ENCODE measurements at places on chromosomes 3 and 15.

DNA sequence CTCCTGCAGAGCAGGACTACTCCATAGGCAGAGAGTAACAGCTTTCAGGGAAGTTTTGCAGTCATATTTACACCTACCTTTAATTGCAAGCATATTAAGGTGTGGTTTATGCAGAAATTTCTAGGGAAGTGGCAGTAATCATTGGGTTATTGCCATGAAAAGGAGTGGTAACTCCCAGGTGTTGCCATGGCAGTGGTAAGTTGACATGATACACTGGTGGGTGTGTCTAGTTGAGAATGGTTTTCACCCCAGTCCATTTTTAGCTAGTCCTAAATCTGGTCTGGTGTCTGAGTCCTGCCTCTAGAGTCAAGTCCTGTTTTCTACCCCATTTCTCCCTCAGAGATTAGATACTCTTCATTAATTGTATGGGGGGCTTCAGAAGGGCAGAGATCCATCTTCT lies 128.4 kb upstream of the GMNC start:
- no peak for DNase-seq

GRCh38 chr3:4981665-4982494 lies 2.6 kb downstream of the BHLHE40 start:
- peak; percentile 83 for DNase-seq

GRCh38 chr3:190322604-190323245 lies 479 bp upstream of the CLDN1 start:
- DNase-seq: no peak

DNA sequence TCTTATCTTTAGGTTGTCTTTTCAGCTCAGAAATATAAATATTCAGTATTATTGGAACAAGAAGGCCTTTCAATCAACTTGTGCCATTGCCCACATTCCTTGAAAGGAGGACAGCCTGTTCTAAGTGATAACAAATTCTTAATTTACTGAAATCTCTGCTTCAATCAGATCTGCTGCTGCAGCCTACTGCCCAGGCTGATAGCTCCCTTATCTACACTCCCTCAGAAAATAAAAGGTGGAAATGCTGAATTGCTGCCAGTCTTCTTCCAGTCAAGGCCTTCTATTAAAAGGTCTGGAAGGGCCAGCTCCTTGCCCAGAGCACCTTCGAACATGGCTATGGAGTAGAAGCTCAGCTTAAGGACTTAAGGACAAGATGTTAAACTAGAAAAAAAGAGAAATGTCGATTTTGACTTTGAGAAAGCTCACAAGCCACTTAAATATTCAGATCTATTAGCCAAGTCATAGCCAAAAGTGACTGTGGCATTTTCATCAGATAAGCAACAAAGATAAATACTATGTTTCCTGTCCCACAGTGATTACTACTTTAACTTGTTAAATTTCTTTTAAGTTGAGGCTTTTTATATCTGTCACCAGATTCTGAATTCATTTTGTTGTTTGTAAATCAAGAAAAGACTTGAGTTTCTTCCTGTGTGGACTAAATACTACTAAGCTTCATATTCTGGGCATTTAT lies 480.5 kb upstream of the CBLB start:
- no peak for DNase-seq

DNA sequence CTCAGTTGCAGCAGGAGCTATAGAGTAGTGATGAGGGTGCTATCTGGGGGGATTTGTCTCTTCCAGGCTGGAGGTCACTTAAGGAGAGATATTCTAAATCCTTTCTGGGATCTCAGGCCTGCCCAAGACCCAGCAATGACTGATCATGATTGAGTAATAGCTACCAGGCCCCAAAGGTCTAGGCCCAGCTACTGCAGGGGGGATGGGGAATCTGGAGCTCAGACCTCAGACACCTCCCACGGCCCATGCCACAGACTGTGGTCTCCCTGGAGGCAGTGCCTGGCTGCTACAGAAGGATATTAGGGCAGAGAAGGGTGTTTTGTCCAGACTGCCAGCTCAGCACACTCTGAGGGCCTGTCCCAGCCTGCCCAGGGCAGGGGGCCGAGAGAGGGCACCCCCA lies 6.9 kb downstream of the SLC38A3 start:
- no peak for DNase-seq

DNA sequence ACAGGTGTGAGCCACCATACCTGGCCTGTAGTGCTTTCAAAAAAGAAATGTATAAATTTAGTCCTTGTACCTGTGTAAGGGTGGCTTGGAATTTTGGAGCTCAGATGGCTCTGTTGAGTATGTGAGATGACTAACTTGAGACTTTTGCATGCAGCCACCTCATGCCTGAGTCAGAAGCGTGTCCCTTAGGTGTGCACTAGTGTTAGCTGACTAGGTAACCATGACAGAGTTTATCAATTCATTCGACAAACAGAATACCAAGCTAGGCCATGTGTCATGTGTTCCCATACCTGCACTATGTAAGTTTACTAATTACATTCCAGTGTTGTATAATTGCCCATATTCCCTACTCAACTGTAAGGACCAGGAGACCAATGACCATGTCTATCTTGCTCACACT lies 4.0 kb upstream of the ZNF639 start:
- DNase-seq: no peak

GRCh38 chr3:41690766-41691563 lies 270.9 kb downstream of the ULK4 start:
- no peak for DNase-seq

- no peak for DNase-seq
Measured at GRCh38 chr3:14516738-14517345, 23.3 kb downstream of the GRIP2 start.

DNA sequence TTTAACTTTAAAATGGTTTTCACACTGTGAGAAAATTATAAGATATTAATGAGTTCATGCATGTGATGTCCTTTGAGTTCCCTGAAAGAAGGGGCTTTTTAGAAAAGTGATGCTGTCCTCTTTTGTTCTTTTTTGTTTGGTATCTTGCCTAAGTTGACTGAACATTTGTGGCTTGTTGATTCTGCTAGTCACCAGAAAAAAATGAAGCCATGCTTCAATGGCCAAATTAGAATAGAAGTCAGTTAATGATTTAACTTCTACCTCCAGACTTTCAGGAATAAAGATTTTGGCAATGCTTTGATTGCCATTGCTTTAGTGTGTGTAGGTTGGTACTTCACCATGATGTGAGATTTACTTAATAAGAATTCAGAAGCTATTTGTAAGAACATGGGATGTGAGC lies 260.6 kb upstream of the NECTIN3 start:
- DNase-seq: no peak

DNA sequence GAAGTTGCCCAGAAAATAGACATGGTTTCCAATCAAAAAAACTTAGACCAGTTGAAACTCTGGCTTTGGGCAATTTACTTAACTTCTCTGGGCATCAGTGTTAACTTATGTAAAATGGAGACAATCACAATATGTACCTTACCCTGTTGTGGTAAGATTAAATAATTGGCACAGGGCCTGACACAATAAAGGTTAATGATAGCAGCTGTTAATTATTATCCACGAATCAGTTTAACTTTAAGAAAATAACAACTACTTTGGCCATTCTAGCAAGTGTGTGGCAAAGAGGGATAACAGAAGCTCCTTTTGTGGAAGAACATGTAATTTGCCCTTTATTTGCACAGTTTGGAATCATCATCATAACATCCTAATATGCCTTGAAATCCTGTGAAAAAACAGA lies 787.6 kb downstream of the FHIT start:
- DNase-seq: no peak

GRCh38 chr3:158091531-158091930 lies 14.7 kb downstream of the SHOX2 start:
- DNase-seq: no peak

- no peak for DNase-seq
Measured at GRCh38 chr3:40128166-40128565, 181.3 kb upstream of the EIF1B start.

DNA sequence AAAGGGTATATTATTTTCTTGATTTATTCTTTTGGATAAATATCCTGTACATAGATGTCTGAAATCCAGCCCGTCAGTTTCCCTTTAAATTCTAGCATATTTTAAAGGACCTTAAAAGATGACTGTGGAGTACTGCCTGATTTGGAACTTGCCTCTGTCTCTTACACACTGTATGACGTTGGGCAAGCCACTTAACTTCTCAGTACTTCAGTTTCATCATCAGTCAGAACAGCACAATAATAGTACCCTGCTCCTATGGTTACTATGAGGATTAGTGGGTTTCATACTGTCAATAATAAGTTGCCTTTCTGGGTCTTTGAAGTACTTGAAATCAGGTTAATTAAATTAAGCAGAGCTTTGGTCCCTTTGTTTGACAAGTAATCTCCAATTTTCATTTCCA lies 374.3 kb downstream of the TIGIT start:
- DNase-seq: peak; percentile 5

DNA sequence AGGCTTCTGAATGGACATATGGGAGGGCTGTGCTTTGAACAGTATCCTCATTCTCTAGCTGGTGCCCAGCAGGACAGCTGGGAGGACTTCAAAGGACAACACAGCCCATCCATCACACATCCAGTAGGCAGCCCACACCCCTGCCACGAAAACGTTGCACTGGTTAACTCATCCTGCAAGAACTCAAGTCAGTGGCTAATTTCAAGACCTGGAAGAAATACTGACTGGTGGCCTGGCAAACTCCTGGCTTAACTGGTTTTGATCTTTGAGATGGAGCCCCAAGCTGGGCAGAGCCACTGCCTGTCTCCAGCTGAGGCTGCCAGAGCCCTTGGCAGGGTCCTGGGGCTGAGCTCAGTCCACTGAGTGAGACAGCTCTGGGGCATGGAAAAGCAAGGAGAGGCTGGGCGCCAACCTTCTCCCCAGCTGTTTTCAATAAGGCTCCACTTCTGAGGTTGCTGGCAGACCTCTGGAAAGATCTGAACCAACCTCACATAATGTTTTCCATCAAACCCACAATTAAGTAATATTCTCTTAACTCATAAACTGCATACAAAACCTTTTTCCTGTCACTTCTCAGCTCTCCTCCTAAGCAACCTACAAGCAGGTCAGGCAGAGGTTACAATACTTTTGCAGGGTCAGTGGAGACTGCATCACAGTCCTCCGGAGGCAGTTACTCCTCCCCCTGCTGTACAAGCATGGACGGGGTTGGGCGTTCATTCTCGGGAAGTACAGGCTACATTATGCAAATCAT lies 110.3 kb downstream of the MYLK start:
- DNase-seq: no peak

GRCh38 chr3:196159952-196160804 lies 51.0 kb downstream of the ZDHHC19 start:
- DNase-seq: peak; percentile 62

DNA sequence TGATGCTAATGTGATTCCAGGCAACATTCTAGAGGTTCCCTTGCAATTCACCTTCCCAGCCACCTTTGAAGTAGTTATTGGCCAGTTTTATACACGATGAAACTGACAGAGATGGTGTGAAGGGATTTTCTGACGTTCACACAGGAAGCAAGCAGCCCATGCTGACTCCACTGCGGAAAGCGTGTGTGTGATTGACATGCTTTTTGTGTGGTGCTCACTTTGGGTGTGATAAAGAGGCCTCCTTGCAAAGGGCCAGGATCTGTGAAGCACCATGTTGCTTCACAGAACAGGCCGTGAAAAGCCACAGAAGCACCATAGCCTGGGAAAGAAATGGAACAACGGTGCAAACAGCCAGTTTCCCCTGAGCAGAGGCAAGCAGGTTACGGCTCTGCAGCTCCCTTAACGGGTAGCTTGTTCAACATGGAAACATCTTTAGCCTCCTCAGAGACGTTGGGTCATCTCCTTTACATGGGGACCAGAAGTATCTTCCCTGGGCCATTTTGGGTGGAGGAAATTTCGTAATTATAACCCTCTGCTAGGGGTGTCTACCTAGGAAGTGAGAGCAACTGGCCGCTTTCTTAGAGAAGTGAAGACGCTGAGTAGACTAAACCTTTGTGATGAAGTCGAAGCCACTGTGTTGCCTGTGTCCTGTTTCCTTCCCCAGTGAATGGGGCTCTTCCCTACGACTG lies 108.5 kb downstream of the APBA2 start:
- no peak for DNase-seq

- peak; percentile 81 for DNase-seq
Measured at GRCh38 chr15:81184188-81184587, 12.5 kb upstream of the IL16 start.
